ENCODE measurements at places on chromosomes 13 and 19.

GRCh38 chr13:83311886-83312577, 570.2 kb downstream of the SLITRK1 start:
- no peak for DNase-seq

GRCh38 chr19:8607386-8607785, 3.1 kb downstream of the ADAMTS10 start:
- DNase-seq, result no peak

DNA sequence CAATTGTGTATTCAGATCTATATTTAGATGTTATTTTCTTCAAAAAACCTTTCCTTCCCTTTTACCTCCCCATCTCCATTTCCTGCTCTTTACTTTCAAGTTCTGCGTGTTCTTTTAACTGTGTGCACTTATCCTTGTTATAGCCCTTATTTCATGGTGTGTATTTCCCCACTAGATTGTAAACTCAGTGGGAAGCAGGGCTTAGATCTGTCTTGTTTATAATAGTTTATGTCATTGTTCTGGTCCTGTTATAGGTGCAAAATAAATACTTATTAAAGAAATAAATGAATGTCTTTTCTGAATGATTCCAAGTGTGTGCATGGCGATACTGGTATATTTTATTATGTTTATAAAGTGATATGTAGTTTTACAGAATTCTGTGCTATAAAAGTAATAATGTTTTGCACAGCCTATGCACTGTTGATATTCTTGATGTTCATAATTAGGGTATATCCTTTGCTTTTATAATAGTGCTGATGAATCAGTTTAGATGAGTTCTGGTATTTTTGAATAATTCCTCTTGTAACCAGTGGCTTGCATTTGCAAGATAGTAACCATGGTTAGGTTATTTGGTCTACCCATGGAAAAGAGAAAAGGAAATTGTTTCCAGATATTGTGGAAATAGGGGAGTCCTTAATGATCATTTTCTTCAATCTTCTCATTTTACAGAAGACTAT, 12.1 kb downstream of the NDFIP2 start:
- no peak for DNase-seq

DNA sequence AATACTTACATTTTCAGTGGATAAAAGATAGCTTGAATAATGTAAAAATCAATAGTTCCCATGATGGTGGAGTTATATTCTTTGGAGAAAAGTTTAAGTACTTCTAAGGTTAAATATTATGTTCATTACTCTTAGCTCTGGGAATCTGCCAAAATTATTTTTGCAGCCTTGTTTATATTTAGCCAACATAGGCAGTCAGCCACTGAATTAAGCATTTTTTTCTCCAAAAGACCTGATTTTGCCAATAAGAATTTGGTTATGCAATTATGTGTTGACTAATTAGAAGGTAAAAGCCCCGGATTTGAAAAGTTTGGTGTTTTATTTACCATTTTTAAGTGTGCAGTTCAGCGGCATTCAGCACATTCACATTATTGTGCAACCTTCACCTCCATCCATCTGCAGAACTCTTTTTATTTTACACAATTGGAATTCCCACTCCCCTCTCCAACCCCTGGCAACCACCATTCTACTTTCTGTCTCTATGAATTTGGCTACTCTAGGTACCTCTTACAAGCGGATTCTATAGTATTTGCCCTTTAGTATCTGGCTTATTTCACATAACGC, 90.1 kb upstream of the C1QTNF9B start:
- DNase-seq, result no peak

GRCh38 chr13:77031656-77032243, 4.8 kb upstream of the FBXL3 start:
- no peak for DNase-seq

DNA sequence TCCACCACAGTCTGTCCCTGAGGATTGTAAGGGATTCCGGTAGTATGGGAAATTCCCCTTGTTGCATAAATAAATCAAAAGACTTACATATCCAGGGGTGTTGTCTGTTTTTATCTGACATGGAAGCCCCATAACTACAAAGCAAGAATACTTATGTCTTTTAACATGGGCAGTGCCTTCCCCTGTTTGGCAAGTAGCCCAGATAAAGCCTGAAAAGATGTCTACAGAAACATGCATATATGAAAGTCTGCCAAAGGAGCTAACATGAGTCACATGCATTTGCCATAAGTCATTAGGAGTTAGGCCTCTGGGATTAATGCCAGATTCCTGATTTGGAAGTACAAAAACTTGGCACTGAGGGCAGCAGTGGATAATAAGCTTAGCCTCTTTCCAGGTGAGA, 62.1 kb downstream of the ZNF737 start:
- no peak for DNase-seq

DNA sequence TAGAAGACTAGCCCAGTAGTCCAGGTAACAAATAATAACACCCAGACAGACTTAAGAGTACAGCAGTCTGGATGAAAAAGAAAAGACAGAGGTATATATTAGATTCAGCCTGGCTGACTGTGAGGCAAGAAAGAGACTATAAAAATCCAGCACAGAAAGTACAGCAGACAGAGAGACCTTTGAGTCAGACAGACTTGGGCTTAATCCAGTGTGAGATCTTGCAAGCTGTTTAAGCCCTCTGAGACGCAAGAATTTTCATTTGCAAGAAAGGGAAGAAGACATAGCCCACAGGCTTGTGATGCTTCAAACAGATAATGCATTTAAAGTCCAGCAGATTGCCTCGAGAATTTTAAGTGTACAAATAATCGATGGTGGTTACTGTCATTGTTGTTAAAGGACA, 471.4 kb downstream of the LIG4 start:
- no peak for DNase-seq

DNA sequence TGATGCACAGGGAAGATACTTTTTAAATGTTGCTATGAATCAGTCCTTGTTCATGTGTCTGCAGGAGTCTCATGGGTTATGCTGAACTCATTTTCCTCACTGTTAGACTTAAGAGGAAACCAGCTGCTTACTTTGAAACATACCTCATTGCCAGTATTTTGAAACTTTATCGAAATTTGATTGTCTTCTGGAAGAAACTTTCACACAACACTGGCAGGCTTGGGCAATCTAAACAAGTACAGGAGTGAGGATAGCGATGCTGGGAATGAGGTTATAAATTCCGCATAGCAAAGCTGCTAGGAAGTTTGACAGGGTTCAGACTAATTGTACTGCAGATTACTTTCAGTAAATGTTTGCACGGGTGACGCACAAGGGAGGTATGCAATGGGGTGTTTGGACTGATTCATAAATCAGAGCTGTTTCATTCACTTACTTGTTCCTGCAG, 245.7 kb downstream of the DNAJC15 start:
- no peak for DNase-seq

- DNase-seq, result peak; percentile 54
Measured at GRCh38 chr13:87669379-87669978, 1.7 kb upstream of the SLITRK5 start.

- no peak for DNase-seq
Measured at GRCh38 chr19:46456930-46457329, 14.4 kb downstream of the PNMA8A start.

DNA sequence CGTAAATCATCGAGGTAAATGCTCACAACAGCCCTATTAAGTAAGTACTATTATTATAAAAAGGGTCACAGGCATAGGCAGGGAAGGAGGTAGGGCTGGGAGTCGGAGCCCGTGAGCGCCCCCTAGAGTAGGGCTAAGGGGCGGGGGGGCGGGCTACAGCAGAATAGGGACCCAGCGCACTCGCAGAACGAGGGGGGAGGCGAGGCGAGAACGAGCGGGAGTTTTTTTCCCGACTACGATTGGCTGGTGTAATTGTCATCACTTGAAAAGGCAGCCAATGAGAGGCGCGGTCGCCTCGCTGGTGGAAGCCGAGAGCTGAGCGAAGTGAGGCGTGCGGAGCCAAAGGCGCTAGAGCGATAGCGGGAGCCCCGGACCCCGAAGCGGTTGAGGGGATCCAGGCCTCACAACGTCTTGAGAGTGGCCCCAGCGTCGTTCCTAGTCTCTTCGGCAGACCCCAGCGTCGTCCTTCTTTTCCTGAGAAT, 24.2 kb downstream of the KEAP1 start:
- DNase-seq, result peak; percentile 42

GRCh38 chr13:57877601-57878000, 246.1 kb downstream of the PCDH17 start:
- no peak for DNase-seq

DNA sequence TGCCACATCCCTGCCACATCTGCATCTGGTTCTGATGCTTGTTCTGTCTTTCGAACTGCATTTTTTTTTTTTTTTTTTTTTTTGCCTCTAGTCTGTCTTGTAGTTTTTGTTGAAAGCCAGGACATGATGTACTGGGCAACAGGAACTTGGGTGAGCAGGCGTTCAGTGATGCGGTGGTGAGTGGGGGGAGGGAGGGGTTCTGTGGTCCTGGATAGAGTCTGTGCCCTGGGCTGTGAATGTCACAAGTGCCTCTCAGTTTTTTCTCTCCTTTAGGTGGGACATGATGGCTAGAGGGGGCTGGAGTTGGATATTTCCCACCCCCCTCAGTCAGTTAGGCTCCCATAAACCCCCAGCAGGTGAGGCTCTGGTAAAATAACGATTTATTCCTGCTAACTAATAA, 3.5 kb downstream of the CEACAM4 start:
- DNase-seq, result no peak

- no peak for DNase-seq
Measured at GRCh38 chr19:3458229-3459088, 21.9 kb downstream of the SMIM24 start.

DNA sequence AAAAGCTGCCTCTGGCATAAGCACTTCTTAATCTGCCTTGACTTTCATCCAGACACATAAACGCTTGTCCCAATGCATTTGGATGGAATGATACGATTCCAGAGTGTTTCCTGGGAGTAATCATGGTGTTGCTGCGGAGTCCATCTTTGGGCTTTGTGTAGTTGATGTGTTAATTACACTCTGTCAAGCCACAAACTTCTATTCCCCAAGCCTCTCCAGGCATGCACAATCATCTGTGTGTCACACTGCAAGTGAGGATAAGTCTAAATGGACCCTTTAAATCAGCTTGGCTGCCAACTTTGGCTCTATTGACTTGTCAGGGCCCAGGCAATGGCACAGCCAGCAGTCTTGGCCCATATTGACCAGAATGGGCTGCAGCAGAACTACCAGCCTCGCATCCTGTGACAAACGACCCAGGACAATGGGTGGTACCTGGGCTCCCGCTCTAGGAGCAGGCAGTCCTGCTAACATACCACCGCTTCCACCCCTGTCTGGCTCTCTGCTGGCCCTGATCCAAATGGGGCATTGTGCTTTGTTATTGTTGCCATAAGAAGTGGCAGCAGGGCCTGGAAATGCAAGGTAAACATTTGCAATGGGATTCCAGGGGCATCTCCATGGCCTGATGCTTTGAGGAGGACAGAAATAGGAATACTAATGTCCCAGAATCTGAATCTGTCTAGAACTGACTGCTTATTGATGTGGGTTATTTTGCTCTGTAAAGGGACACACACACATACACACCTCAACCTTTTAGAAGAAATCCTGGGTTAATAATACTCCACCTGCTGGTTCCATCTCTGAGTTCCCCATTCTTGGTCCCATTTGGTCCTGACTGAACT, 127.2 kb downstream of the DNAJC15 start:
- peak; percentile 71 for DNase-seq

DNA sequence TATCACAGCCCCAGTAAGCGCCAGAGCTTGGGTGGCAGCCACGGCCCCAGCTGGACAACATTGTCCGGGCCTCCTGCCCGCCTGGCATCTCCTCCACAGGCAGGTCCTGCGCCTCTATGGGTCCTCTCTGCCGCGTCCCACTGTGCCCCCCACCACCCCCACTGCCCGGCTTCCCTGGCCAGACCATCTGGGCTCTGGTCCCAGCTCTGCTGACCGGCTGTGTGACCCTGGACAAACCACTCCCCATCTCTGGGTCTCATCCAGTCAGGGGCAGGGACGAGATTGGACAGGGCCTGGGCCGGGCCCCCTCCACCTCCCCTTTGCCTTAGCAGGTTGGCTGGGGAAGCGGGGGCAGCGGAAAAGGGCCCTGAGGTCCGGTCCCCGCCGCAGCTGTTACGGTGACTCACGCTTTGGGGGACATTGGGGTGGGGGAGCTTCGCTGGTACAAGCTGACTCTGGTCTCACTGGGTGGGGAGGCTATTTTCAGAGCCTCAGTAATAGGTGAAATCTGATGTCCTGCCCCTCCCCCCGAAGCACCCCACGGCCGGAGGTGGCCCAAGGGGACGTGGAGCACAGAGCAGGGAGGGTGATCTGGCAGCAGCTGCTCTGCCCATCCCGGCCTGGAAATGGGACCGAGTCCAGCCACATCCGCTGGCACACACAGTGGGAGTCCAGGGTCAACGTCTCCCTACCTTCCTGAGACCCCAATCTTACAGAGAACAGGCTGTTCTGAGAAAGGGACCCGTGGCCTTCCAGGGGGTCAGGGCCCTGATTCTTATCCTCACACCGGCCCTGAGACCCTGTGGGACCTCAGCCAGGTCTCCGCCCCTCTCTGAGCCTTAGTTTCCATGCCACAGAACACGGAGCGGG, 9.1 kb downstream of the NFIC start:
- DNase-seq, result no peak

GRCh38 chr13:98530217-98530616, 46.7 kb downstream of the STK24 start:
- no peak for DNase-seq

- no peak for DNase-seq
Measured at GRCh38 chr19:56504581-56504980, 3.1 kb upstream of the ZNF471 start.

- DNase-seq, result peak; percentile 55
Measured at GRCh38 chr19:47013041-47013517, 6.6 kb upstream of the NPAS1 start.

- no peak for DNase-seq
Measured at GRCh38 chr13:71768881-71769280, 98.1 kb downstream of the DACH1 start.

- no peak for DNase-seq
Measured at GRCh38 chr13:99859178-99860177, 112.1 kb downstream of the ZIC5 start.

DNA sequence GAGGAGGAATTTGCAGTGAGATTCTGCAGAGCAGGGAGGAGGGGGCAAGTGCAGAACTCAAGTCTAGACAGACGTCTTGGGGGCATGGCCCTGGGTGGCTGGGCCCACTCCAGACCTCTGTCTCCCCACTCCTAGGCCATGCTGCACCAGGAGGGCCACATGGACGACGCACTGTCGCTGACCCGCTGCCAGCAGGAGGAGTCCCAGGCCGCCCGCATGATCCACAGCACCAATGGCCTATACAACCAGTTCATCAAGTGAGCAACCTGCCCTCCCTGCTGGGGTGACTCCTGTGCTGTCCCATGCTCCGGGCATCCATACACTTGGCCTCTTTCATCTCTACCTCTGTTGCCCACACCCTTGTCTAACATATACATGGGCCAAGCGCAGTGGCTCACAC, 18.1 kb downstream of the RYR1 start:
- no peak for DNase-seq
